ENCODE measurements at places on chromosomes 3 and 15.

GRCh38 chr3:192364316-192364715 lies 363.0 kb downstream of the FGF12 start:
- DNase-seq = no peak

DNA sequence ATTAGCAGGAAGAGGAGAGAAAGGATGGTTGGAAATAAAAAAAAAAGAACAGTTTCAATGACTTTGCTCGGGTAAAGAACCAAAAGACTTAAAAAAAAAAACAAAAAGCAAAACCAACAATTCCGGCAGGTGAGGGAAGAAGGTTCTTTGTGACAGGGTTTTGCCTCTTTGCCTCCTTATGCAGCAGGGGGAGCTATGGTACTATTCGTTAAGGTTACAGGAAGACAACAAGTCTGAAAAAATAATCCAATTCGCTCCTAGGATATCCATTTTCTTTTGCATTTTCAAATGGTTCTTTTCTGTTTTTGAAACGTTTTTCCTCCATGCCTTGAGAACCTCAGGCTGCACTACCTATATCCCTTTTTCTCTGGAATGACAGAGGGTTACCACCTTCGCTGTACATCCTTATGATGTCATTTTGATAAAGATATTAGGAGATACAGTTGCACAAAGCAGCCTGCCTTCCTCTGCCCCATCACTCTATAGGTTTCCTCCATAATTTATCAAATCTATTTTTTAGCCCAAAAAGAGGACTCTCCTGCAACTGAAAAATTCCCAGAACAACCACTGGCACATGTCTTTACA lies 55.0 kb downstream of the CFAP20DC start:
- peak; percentile 36 for DNase-seq

- DNase-seq = no peak
These were observed 324.4 kb upstream of the SGO1 start for GRCh38 chr3:20510396-20510795.

GRCh38 chr3:7700539-7700938 lies 801.1 kb upstream of the LMCD1 start:
- no peak for DNase-seq

DNA sequence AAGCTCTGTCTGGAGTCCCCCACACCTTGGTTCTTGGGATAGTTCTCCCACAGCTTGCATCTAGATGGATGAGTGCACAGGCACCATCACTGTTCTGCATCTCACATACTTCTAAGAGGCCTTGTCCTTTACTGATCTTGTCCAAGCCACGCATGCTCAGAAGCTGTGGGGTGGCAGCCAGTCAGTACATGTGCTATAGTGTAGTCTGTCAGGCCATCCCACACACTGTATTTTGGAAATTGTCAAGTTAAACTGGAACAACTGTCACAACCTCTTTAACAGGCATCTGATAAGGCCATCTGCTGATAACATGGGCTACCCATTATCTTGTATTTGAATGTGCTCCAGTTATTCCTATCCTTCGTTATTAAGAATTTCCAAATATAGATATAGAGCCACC lies 296.5 kb upstream of the AZI2 start:
- no peak for DNase-seq
